ENCODE measurements at places on chromosomes 16 and 17.

DNA sequence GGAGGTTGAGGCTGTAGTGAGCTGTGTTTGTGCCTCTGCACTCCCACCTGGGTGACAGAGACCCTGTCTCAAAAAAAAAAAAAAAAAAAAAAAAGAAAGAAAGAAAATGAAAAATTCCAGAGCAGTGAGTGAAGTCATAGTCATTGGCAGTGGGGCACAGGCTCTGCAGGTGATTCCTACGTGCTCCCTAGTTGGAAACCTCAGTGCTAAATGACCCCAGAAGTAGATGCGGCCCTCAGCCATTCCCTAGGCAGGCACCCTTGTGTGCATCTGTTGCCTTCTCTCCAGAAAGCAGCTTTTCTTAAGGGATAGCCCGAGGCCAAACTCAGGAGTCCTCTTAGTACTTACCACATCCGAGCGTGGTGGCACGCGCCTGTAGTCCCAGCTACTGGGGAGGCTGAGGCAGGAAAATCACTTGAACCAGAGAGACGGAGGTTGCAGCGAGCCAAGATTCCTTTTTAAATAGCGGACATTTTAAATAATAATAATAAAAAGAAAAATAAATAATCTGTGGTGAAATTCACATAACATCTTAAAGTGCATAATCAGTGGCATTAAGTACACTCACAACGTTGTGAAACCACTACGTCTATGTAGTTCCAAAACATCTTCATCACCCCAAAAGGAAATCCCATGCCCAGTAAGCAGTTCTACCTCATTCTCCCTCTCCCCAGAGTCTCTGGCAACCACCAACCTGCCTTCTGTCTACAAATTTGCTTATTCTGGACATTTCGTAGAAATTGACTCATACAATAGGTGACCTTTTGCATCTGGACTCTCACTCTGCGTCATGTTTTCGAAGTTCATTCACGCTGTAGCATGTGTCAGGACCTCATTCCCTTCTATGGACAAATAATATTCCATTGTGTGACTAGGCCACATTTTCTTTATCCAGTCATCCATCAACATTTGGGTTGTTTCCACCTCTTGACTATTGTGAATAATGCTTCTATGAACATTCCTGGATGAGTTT is 12.5 kb upstream of the SPHK1 start:
- DNase-seq: no peak

GRCh38 chr16:85762970-85763369 is 12.1 kb upstream of the C16orf74 start:
- no peak for DNase-seq

- no peak for DNase-seq
Observed at GRCh38 chr17:48576479-48577309, 1.5 kb downstream of the HOXB4 start.

- DNase-seq: no peak
Observed at GRCh38 chr17:60606036-60606435, 6.0 kb downstream of the PPM1D start.

DNA sequence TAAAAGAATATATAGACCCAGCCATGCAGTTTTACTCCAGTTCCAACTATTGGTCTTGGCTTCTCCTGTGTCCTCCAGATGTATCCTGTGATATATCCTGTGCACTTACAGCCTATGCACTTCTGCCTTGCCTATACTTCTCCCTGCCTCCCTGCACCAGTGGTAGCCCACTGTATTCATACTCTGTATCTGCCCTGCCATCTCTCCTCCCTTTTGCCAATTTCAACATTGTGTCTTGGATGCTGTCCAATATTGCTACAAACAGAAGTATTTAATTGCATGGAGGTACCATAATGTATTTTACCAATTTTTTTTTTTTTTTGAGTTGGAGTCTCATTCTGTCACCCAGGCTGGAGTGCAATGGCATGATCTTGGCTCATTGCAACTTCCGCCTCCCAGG is 242.7 kb downstream of the HAPSTR1 start:
- no peak for DNase-seq

DNA sequence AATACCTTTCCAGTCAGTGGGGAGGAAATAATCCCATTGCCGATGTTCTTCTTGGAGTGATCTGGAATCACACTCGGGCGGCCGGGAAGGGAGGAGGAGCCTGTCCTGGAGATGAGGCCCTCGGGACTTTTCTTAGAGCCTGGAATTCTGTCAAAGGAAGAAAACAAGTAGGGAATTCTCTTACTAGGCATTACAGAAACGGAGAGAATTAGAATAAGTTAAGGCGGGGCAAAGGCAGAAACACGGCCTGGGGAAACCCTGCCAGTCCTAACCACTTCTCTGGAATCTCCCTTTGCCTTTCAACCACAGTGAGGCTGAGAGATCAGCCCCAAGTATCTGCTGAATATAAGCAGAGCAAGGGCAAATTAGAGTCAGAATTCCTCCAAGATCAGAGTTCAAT is 27.8 kb downstream of the USP36 start:
- DNase-seq: no peak

DNA sequence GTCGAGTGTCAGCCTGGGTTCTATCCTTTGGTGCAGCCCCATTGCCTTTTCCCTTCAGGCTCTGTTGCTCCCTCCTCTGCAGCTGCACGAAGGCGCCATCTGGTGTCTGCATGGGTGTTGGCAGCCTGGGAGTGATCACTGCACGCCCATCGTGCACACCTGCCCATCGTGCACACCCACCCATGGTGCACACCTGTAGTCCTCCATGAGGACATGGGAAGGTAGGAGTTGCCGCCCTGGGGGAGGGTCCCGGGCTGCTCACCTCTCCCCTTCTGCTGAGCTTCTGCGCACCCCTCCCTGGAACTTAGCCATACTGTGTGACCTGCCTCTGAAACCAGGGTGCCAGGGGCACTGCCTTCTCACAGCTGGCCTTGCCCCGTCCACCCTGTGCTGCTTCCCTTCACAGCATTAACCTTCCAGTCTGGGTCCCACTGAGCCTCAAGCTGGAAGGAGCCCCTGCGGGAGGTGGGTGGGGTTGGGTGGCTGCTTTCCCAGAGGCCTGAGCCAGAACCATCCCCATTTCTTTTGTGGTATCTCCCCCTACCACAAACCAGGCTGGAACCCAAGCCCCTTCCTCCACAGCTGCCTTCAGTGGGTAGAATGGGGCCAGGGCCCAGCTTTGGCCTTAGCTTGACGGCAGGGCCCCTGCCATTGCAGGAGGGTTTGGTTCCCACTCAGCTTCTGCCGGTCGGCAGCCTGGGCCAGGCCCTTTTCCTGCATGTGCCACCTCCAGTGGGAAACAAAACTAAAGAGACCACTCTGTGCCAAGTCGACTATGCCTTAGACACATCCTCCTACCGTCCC is 2.9 kb downstream of the CTRL start:
- peak; percentile 88 for DNase-seq

GRCh38 chr16:31201582-31202413 is 762 bp downstream of the PYCARD start:
- peak; percentile 59 for DNase-seq

DNA sequence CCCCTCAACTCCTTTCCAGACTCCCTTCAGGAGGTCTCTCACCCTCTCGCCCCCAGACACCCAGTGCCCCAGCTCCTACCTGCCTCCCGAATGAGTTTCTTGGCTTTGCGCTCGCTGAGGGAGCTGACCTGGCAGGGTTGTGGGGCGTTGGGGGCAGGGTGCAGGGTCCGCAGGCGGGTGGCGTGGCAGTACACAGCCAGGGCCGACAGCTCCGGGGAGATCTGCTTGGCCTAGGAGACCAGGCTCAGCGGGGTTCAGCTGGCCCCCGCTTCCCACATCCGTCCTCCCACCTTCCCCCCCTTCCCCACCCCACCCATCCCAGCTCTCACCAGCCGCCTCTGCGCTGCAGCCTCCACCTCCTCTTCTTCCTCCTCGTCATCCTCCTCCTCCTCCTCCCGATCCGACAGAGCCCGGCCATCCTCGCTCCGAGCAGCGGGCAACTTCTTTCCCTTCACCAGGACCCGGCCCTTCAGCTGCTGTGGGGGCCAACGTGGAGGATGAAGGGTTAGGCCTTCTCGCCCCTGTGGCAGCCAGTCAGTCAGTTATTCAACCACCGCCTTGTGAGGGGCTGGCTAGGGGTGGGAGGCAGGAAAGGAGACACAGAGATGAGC is 17.2 kb downstream of the PLCD3 start:
- DNase-seq: no peak

GRCh38 chr17:40951011-40951622 is 13.7 kb upstream of the KRT23 start:
- no peak for DNase-seq

DNA sequence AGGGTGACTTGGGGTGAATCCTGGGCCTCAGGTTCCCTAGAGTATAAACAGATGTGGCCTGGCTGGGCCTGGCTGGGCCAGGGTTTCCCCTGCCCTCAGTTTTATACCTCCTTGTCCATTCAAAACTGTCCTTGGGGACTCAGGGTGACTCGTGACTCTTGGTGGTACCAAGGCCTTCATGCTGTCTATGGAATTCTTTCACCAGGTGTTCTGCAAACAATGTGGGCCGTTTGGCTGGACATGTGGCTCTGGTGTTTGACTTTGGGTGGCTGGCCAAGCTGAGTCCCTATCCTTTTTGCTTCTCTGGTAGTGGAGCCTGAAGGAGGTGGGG is 3.3 kb downstream of the GPT2 start:
- no peak for DNase-seq

- DNase-seq: no peak
Observed at GRCh38 chr16:57185446-57185944, 344 bp downstream of the PSME3IP1 start.

DNA sequence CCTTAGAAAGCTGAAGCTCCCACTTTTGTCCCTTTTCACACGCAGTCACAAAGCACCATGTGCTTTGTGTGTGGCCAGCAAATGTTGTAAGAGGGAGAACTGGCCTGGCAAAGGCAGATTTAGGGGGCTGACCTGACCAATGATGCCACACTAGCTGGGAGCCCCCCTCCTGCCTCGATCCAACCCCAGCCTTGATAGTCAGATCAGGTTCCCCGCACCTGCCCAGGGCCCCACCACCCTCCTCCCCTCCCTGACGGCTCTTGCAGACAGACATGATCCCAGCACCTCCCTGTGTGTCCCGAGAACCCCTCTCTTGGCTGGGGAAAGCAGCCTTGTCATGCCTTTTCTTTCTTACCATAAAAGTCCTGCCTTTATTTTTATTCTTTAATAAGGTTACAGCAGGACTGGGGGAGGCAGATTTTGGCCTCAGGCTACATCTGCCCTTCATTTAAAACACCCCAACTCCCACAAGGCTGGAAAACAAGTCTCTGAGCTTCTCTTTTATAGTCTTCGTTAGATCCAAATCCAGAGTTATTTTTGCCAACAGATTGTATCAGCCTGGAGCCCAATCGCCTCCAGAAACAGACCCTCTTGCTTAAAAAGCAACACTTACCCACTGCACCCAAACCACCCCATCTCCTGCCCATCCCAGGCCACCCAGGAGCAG is 201.8 kb upstream of the CDH5 start:
- no peak for DNase-seq

GRCh38 chr16:84449156-84450140 is 55.0 kb downstream of the MEAK7 start:
- no peak for DNase-seq

GRCh38 chr17:71964559-71964958 is 156.3 kb upstream of the SOX9 start:
- DNase-seq: no peak
